Stimulated activated CD4-positive, alpha-beta T cell treated with anti-CD3 and anti-CD28 coated beads, Interleukin-15, amount 100 ng/mL, for 24 hours (primary cell): ENCODE measurements at places on chromosomes 16 and 17.

GRCh38 chr17:75776386-75777295 is 8.0 kb upstream of the UNK start:
- DNase-seq = no peak

DNA sequence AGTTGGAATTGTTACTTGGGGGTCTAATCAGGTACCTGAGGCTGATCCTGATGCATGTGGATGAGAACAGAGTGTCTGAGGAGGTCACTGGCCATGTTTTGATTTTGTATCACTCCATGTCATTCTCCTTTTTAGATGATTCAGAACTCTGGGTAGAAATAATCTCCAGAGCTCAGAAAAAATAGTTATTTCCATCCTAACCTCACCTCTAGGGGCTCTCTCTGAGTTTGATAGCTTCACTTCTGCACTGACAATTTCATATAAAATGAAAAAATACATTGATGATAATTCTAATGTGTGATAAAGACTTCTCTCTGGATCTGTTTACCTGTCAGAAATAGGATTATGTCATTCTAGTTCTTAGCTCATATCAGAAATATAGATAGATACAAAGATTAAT is 6.2 kb upstream of the KRT12 start:
- no peak for DNase-seq

- no peak for DNase-seq
Measured at GRCh38 chr16:59392911-59393310, 658.8 kb upstream of the GOT2 start.

GRCh38 chr17:74949455-74950115 is 13.9 kb downstream of the OTOP3 start:
- DNase-seq = no peak

- DNase-seq = no peak
Measured at GRCh38 chr17:19295473-19296135, 58.4 kb downstream of the EPN2 start.

- DNase-seq = no peak
Measured at GRCh38 chr17:63189930-63190329, 223.9 kb downstream of the TANC2 start.

- no peak for DNase-seq
Measured at GRCh38 chr16:75025761-75026160, 26.9 kb downstream of the ZNRF1 start.

- peak; percentile 39 for DNase-seq
Measured at GRCh38 chr17:35898283-35899070, 18.3 kb upstream of the CCL5 start.

DNA sequence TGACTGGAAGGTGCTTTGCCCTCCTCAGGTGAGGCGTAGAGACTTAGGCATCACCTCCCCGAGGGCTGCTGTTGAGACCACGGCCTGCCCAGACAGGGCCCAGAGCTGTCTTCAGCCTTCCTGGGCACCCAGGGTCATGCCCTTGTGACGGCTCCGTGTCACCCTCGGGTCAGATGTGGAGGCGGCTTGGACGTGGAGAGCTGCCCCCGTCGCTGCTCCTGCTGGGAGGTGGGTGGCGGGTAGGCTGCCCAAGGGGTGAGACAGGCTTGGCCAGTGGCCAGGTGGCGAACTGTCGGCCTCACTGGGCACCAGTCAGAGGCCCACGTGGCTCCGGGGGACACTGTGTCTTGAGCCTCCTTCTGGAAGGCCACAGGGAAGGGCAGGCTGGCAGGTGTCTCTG is 8.9 kb upstream of the SNAI3 start:
- DNase-seq = no peak

- DNase-seq = no peak
Measured at GRCh38 chr17:59492091-59492451, 73.3 kb upstream of the DHX40 start.

DNA sequence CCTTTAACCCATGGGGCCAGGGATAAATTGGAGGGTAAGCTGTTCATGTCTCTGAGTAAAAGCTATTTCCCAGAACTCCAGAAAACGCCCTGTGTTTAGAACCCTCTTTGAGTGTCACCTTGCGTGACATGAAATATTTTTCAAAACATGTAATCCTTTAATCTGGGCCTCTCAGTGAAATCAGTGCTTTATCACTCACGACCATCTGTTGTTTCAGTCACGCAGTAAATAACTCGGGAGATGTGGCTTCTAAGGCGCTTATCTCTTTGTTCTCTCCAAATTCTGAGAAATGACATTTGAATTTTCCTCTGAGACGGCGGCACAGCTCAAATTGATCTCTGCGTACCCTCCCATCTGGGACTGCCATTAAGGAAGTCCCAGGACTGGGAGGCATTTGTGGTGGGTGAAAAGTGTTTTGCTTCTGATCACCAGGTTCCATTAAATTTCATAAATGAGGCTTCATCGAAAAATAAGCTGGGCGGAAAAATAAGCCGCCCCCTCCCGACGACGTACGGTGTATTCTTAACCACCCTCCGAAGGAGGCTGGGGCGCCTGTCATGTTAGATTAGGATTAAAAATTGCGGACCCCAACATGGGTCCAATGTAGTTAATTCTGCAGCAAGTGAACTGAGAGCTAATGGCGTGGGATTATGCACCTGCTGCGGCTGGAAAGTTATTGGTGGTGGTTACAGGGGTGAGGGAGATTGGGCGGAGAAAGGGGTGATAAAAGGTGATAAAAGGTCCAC is 12.7 kb downstream of the WFDC1 start:
- DNase-seq = no peak

DNA sequence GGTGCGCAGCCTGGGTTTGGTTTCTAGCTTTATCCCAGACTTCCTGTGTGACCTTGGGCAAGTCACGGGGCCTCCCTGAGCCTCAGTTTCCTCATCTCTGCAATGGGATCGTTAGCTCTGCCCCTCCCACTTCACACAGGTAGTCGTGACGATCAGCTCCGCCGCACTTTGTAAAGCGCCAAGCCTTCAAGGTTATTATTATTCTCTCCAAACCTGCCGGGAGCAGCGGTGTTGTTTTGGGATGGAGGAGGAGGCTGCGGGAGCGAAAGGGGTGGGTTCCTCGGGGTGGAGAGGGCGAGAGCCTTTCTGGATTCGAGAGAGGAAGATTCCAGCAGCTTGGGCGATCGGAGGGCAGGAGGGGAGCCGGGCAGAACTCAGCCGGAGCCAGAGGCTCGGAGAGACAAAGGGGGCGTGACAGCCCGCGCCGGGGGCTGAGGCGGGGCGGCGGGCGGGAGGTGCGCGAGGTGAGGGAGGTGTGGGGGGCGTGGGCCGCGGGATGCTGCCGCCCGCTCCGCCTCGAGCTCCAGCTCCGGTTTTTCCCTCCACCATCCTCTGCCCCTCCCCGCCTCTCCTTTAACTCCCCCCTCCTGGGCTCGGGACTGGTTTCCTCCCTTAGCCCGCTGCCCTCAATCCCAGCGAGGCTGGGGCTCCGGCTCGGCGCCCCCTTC is at the start of gene EFNB3:
TSS of gene EFNB3 (plus strand) at position 602 of the 668 bp plus-strand sequence. CDS start 397 bp downstream, outside the sequence.
- peak; percentile 22 for DNase-seq

- no peak for DNase-seq
Measured at GRCh38 chr17:11023639-11024479, 186.0 kb upstream of the PIRT start.

DNA sequence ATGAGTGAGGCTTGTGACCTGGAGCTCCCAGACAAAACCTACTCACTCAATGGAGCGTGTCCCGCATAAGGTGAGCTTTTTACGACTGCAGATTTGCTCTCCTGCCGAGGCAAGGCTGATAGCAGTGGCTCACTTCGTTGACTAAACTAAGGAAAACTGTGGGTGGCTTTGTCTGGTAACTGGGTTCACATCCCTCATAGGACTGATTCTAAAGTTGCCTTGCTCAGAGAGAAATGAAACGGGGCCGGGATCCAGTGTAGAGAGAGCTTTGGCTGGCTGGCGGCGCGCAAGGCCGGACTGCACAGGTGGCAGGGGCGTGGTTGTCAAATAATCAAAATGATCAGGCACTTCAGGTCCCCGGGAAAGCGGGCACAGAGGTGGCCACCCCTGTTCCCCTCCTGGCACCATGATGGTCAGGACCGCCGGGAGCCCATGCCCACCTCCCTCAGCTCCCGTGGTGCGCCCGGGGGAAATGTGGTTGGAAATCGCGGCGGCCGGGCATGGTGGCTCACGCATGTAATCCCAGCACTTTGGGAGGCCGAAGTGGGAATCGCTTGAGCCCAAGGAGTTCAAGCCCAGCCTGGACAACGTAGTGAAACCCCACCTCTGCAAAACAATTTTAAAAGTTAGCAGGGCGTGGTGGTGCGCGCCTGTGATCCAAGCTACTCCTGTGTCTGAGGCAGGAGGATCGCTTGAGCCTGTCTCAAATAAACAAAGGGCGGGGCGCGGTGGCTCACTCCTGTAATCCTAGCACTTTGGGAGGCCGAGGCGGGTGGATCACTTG is 26.6 kb upstream of the OR1F1 start:
- no peak for DNase-seq
